ENCODE measurements at places on chromosomes 7 and 10.

GRCh38 chr7:123400196-123400595, 134.2 kb downstream of the IQUB start:
- no peak for DNase-seq

- DNase-seq = no peak
Measured at GRCh38 chr7:155597753-155598140, 46.7 kb upstream of the RBM33 start.

- no peak for DNase-seq
Measured at GRCh38 chr10:127266431-127266830, 70.0 kb upstream of the INSYN2A start.

- no peak for DNase-seq
Measured at GRCh38 chr7:22333680-22334141, 23.2 kb downstream of the RAPGEF5 start.

- DNase-seq = peak; percentile 76
Measured at GRCh38 chr10:103855424-103855823, at the start of gene SH3PXD2A. TSS of gene SH3PXD2A (minus strand) at chr10:103855576. CDS start at chr10:103855266, 310 bp downstream.

DNA sequence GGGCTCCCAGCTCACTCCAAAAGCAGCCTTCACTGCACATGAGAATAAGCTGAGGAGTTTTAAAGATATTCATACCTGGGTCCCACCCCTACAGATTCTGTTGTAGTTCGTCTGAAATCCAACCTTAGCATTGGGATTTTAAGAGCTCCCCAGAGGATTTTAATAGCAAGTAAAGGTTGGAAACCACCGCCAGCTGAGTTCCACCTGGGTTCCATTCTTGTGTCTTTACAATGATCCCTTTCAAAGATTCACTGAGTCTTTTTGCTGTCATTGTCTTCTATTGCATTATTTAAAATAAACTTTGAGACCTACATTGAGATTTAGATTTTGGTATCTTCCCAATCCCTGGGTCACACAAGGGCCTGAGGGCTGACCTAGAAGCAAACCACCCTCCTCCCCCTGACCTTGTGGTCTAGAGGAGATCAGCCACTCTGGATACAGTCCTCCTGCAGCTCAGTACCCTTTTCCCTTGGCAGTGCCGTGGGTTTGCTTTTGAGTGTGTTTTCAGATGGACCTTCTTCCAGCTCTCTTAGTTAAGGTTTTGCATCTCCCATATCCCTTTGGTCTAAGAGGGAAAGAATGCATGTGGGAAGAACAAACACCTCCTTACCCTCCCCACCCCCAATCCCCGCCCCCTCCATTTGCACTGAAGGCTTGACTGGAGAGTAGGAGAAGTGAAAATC, 22.6 kb upstream of the SIRT1 start:
- DNase-seq = no peak

- DNase-seq = peak; percentile 61
Measured at GRCh38 chr7:1275451-1276381, 43.0 kb downstream of the UNCX start.

DNA sequence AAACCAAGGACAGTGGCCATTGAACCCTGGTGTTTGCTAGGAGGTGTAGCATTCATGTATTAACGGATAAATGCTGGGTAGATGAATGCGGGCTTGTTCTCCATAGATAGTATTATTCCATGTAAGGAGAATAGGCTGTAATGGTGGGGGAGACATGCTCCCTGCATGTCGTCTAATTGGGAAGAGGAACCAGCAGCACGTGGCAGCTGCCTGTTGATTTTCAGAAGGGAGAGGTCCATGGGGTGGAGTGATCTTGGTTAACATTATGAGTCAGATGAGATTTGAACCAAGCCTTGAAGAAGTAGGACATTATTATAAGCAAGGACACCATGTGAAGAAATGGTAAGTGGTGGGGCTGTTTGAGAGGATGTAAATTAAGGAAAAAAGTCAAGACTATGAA, 112.5 kb downstream of the WNT2 start:
- DNase-seq = no peak

- DNase-seq = no peak
Measured at GRCh38 chr7:134699899-134700298, 53.2 kb downstream of the BPGM start.

DNA sequence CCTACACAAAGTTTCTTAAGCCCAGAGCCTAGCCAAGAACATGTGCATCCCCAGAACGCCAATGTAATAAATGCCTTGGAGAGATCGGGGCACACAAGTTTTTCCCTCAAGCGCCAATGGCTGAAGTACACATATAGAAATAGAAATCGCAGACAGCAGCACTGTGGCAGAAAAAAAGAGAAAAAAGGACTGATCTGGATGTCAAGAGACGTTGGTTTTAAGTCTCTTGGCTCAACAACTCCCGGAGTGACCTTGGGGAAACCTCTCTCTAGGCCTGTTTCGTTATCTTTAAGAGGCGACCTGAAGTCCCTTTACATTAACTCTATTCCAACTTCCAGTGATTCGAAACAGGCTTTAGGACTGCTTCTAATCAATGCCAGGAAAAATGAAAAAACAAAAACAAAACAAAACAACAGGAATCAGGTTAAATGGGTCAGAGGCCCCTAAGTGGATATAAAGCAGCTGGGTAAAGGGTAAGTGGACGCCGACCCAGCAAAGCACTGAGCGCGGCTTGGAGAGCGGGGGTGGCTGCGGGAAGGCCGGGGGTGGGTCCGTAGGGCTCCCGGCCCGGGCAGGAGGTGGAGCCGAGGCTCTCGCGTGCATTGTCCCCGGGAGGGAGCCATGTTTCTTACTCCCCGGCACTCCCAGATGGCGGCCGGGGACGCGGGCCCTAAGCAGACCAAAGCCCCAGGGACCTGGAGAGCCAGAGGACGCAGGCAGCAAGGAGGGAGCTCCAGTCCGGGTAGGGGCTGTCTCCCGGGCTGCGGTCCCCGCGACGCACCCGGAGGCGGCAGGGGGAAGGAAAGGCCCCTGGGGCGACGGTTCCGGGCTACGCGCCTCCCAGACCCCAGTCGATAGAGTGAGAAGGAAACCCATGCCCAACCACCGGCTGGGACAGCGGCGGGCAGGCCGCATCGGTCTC, 757 bp downstream of the EIF3A start:
- DNase-seq = peak; percentile 61

DNA sequence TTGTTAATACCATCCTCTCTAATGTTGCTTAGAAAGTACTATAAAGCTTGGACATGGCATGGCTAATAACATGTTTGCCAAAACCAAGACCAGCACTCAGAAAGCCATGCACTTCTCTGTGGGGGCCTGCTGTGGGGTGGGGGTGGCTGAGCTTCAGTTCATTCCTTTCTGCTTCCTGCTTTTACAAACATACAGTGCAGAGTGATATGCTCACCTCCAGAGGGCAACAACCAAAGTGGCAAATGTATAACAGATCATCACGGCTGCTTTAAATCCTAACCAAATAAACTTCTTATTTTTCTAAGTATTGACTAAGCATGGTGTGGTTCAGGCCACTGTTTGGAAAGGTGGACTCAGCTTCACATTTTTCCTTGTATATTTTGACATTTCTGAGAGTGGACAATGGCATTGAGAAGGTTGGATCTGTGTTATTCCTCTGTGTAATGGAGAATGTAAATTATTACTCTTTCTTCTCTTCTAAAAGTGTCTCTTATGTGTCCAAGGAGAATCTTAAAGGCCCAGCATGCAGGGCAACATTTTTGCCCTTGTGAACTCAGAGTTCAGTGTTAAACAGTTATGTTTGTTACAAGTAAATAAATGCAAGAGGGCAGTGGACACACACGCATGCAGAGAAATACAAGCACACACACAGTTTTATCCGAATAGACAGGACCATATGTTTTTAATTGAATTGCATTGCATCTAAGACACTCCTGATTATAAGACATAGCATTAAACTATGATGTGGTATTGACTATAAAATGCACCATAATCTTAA, 186.1 kb downstream of the HERPUD2 start:
- DNase-seq = no peak

- DNase-seq = no peak
Measured at GRCh38 chr10:77347052-77347451, 290.6 kb downstream of the KCNMA1 start.

DNA sequence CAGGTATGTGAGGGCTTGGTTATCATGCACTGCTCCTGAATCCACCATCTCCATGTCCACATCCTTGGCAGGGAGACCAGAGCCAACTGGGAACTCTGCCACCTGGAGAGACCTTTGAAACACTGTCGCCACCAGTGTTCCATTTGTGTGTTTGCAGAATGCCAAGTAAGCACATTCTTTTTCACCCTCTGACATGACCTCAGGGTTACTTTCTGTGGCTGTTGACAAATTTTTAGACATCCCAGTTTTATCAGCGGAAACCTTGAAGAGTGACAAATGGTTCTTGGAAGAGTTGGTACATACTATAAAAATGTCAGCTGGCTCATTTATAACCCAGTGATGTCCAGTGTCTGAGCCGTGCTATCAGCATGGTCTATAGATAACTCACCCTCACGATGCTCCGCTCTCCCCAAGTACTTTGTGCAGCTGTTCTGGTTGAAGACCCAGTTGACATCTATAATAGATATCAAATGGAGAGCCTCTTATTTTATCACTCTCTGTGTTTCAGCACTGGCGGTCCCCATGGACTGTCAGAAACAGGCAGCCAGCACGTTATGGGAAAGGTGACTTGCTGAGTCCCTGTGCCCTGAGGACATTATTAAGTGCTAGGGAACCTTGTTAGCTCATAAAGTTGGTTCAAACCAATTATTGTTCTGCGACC, 563.1 kb upstream of the GALNT17 start:
- DNase-seq = no peak

- no peak for DNase-seq
Measured at GRCh38 chr10:60820093-60820754, 41.9 kb downstream of the CDK1 start.

Measured in frontal cortex (tissue), 4 donors.